MG63 (cell line): ENCODE measurements at places on chromosomes 11 and 22.

DNA sequence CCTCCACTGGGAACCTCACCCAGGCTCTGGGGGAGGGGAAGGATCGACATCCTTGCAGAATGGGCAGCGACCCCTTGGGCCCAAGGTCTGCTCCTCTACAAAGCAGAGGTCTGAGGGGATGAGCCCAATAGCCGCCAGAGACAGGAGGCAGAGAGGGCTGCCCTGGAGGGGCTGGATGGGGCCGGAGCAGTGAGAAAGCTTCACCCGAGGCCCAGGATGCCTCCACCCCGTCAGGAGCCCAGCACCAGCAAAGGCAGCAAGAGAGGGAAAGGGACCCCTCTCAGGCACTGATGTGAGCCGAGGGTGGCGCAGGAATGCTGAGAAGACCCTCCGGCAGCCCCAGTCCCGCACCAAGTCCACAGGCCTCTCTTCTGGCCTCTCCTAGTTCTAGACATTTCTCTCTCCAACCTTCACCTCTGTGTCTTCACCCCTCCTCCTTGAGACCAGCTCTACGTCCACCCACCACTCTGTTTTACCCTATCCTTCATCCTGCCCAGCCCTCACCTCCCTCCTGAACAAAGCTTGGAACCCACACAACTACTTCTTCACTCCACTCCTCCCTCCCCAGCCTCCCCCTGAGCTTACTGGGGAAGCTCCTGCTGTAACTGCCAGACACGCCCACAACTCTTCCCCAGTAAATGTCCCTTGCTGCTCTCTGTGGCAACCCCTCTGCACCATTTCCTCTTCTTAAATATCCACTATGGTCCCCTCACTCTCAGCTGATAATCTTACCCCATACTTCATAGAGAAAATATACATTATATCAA is 131.9 kb downstream of the MPPED1 start:
- DNase-seq: no peak

- DNase-seq: no peak
These were observed 148.5 kb downstream of the NAV2 start for GRCh38 chr11:19861171-19861570.

DNA sequence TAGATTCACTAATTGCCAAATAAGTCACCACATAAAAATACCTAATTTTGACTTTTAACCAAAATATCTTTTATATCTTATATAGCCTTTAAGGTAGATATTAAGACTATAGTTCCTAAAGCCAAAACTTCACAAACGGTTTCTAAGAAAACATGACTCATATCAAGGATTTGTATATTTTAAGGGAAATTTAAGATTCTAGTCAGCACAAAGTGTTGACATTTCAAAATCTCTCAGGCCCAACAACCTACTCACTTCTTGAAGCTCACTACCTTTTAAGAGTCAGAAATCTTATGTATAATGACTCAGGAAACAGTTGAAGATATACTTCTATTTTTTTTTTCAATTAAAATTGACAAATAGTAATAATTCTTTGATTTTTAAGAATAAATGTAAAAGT is 221.9 kb downstream of the SBF2 start:
- DNase-seq: no peak

- peak; percentile 65 for DNase-seq
These were observed 975 bp upstream of the MDK start for GRCh38 chr11:46380340-46381047.

- DNase-seq: no peak
These were observed 10.0 kb downstream of the MUC5B start for GRCh38 chr11:1232883-1233321.
